Fibroblast of the aortic adventitia (primary cell): ENCODE measurements at places on chromosomes 2 and 18. TPM values are rescaled to one million over a fixed set of nuclear protein-coding genes. Genes with fewer than 3 reads are reported as not detected.

DNA sequence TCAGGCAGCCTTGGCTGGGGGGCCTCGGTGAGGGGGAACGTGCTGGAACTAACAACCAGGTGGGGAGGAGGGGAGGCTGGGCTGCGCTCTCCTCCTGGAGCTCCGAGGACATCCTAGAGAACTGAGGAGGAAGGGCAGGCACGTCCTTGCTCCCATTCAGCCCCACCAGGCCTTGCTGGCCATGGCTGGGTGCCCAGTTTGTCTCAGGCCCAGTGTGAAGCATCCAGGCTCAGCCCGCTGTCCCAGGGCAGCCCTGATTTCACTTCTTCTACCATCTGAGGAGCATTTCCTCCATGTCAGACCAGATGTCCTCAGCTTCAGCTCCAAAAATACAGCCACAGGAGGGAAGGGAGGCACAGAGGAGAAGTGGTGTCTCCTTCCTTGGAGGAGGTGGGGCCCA is 125.4 kb downstream of the CELF4 start:
- DNase-seq, result no peak

DNA sequence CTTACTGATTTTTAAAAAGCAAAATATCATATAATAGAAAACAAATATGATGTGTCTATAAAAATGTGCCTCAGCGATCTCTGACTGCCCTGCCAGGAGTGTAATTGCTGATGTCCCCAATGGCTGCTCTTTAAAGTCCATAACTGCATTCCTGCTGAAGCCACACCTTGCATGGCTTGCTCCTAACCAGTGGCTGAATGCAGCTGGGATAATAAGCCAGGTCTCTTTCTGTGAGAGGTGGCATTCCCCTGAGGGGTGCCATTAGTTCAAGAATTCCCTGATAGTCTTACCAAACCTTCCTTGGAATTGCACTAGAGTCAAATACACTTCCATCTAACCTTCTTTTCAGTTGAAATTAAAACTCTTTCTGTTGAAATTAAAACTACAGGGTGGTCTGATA is 125.8 kb upstream of the ZNF804A start:
- DNase-seq, result no peak

The KCNF1 gene
- total RNA-seq, result not detected in 2 replicates

The CENPA gene
- total RNA-seq, result 9.2 TPM in 1 of 2 replicates, not detected in the other
